NCI-H1930 (cell line): ENCODE measurements at places on chromosomes 3 and 15.
A peak's percentile ranks its signal among the peaks of the same experiment; 100 is the strongest.

- peak; percentile 45 for DNase-seq
Measured at GRCh38 chr3:183825456-183826161, at the start of gene MAP6D1. MAP6D1 (minus strand) TSS chr3:183825577; CDS start chr3:183825547, 30 bp downstream.

- DNase-seq: no peak
Measured at GRCh38 chr3:87461443-87461842, 185.1 kb upstream of the POU1F1 start.

- DNase-seq: no peak
Measured at GRCh38 chr3:135739779-135740178, 225.7 kb upstream of the PPP2R3A start.

DNA sequence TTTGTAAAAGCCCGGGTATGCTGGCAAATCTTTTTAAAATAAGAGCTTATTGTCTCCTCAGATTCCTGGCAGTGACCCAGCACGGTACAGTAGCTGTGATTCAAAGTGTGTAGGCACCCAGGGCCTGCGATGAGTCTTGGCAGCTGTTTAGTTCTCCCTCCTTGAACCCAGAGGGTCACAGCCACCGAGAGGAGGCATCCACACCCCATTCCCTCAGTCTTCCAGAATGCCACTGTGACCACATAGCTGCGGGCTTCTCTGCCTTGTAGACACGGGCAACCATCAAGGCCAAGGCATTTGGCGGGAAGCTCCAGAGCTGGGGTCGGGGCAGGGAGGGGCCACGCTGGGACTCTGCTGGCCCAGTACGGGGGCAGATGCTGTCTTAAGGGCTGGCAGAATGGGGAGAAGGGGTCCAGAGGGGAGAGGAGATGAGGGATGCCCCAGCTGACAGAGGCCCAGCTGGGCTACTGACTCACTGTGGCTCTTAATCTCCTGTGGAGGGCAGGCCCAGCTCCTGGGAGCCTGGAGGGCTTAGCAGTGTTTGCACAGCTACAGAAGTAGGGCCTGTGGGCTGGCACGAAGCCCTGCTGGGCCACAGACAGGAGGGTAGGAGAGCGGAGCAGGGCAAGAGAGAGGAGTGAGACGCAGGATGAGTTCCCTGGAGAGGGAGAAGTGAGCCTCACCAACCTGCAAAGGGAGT is 68.8 kb upstream of the DLG1 start:
- DNase-seq: no peak

- no peak for DNase-seq
Measured at GRCh38 chr3:39143051-39143885, 10.1 kb downstream of the CSRNP1 start.

DNA sequence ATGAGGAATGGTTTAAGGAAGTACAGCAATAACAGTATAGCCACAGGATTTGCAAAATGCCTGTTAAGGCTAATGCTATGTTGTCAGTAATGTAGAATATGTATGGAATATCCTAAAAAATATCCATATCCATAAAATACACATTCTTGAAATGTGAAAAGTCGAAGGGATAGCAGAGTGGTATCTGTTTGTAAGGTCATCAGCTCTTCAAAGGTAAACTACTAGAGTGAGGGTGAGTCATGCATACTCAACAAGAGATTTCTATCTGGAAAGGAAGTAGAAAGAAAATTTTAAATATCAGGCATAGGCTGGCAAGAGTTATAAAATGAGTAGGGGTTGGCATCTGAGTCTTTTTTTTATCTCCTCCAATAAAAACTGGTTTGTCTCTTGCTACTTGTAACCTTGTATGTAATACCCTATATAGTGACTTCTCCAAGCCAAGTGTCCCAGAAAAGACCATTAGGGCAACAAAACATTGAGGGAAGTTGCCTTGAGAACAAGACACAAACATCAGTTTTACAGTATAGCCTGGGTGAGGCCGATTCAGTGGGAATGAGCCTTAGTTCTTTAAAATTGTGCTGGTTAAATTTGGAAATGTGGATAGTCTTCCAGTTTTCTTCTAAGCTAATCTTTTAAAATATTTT is 103.1 kb downstream of the SPATA16 start:
- no peak for DNase-seq

GRCh38 chr3:149215515-149215914 is 6.1 kb downstream of the CP start:
- peak; percentile 33 for DNase-seq

GRCh38 chr15:101420232-101420631 is 69.3 kb downstream of the PCSK6 start:
- DNase-seq: no peak

DNA sequence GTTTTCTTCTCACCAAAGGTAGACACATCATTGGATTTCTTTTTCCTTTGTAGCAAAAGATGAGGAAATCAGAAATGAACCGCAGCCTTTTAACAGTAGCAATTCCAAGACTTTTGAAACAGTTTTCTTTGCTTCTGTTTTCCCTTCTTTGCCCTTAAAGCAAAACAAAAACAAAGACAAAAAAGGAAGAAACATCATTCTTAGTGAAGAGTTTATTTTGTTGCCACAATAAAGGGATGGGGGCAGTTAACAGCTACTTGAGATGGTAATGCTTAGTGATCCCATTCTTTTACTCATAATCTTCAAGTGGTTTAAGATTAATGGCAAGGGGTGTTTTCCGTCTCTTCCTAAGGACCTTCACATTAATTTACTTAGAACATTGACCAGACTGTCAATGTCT is 218.8 kb downstream of the MEIS2 start:
- DNase-seq: no peak
